ENCODE measurements at places on chromosomes 13 and 19. TPM values are rescaled to one million over a fixed set of nuclear protein-coding genes. Genes with fewer than 3 reads are reported as not detected.

Gene MUC16
- total RNA-seq = 0.05 TPM

DNA sequence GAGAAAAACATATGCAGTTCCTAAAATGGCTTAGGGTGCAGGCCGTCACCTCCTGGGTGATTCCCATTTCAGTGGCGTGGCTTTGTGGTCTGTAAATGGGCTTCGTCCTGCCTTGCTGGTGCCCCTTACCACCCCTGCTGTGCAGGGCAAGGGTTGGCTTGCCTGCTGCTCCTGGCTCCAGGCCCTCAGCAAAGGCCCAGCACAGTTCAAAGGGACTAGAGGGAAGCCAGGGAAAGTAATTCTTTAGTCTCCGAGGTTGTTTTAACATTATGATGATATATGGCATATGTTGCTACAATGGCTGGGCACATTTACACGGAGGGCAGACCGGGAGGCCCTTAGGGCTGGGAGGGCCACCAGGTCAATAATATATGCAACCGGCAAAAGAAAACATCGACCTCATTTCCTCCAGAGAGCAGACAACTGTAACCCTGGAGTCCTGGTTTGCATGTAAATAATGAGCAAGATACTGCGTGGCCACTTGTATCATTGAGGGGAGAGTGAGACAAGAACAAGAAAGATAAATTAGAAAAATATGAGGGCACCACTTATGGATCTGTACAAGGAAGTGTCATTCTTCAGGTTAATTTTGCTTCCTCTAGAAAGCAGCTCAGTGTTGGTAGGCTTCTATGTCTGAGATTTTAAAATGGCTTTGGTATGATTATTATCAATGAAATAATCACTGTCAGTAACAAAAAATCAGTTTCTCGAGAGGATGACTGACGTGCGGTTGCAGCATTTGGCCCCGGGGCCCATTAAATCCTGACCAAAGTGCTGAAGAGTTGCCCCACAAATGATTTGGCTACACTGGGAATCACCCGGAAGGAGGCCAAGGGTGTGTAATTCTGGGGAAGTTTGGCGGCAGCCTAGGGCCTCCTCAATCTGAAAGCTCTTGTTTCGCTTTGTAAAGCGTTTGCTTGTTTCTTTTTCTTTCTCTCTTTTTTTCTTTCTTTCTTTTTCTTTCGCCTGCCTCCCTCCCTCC is 32.8 kb upstream of the URI1 start:
- peak; percentile 10 for DNase-seq

DNA sequence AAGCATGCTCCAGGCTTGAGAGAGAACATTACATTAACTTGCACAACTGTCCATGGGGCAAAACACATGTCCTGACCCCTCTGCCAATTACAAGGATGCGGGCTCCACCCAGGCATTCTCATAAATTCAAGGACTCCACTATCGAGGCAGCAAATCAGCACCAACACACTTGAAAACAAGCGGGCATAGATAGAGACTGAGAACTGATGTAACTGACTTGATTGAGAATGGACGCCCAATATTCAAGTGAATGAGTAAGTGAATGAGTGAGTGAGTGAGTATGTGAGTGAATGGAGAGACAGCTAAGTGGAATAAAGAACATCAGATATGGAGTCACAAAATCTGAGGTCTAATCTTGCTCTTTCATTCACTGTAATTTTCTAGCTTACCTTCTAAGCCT is 75.0 kb upstream of the VSTM2B start:
- no peak for DNase-seq

Gene SIGLEC10
- total RNA-seq = not detected

- DNase-seq = no peak
Observed at GRCh38 chr13:73616861-73617260, 517.3 kb downstream of the KLF12 start.

Gene PGLYRP1
- total RNA-seq = not detected

Gene PALM3
- total RNA-seq = not detected

DNA sequence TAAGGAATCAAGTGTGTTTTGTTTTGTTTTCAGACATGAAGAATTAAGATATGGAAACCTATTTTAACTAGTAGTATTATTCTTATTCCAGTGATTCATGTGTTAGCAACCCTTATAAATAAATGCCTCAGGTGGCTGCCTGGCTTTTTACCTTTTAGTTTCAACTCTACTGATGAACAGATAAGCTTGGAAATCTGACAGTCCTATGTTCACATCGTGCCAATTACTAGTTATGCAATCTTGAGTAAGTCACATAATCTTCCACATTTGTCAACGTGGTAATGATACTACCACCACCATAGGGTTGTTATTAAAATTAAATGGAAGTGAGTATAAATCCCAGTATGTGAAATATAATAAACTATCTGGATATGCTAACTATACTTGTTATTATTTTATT is 64.3 kb downstream of the TBC1D4 start:
- peak; percentile 65 for DNase-seq

Gene MED29
- total RNA-seq = 31.7 TPM

GRCh38 chr19:49875857-49876421 is 1.2 kb downstream of the AKT1S1 start:
- no peak for DNase-seq

- no peak for DNase-seq
Observed at GRCh38 chr19:5342573-5343201, 2.1 kb upstream of the PTPRS start.

Gene NCAN
- not detected for total RNA-seq

- no peak for DNase-seq
Observed at GRCh38 chr19:13301627-13302334, 151.6 kb downstream of the IER2 start.

- no peak for DNase-seq
Observed at GRCh38 chr19:7191946-7192691, 102.1 kb downstream of the INSR start.

Gene SIAH3
- not detected for total RNA-seq

GRCh38 chr13:44685641-44686040 is 109.5 kb upstream of the TSC22D1 start:
- no peak for DNase-seq

GRCh38 chr13:94087100-94087499 is 392.4 kb downstream of the DCT start:
- peak; percentile 4 for DNase-seq

DNA sequence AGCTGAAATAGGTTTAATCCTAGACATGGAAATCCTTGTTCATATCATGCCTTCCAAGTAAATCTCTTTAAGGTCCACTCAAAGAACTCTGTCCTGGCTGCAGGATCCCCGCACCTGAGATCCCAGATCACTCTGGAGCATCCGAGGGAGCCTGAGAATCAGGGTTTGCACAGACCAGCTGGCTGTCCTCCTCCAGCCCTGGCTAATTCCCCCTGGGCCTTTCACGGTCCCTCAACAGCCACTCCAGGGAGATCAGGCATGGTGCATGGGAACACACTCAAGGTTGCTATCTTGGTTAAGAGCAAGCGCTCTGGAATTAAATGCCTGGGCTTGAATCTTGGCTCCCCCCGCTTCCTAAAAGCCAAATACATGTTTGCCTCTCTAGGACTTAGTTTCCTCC is 130.8 kb downstream of the IRS2 start:
- DNase-seq = no peak

Gene PSG2
- total RNA-seq = not detected

DNA sequence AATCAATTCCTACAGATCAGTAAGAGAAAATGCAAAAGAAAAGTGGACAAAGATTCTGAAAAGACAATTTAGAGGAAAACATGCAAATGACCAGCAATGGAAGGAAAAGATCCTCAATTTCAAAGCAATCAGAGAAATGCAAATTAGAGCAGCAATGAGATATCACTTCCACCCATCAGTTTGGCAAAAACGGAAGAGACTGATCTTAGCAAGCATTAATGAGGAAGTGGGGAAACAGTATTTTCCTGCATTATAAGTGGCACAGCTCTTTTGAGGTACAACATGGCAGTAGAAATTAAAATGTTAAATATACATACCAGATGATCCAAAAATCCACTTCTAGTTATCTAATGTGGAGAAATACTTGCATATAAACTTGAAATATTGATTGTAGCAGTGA is 69.1 kb upstream of the SLC7A1 start:
- DNase-seq = no peak

DNA sequence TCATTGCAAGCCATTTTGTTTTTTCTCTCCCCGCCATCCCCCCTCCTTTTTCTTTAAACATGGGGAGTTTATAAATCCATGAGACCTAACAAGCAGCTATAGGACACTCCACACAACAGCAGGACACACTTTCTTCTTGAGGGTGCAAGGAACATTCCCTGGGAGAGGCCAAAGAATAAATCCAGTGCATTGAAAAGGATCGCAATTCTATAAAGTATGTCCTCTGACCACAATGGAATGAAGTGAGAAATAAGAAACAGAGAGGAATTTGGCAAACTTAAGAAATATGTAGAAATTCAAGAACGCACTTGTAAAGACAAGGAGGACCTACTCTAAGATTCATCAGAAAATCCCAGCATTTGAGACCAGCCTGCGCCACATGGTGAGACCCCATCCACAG is 11.9 kb downstream of the KLF2 start:
- DNase-seq = no peak

Gene ZNF525
- total RNA-seq = 9.5 TPM

DNA sequence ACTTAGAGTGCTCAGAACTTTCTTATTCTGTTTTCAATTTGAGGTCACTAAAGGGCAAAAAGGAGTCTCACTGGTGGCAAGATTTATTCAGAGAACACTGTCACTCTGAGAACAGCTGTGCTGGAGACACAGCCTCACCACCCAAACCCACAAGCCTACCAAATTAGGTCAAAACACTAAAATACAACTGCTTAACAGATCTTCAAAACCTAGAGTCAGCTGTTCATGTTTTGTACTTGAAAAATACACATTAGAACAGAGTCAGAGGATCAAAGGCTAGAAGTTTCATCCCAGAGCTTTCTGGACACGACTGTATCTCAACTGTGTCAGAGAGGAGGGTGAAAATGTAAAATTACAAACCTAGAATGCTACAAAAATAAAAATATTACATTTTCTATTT is 89.3 kb downstream of the MIPEP start:
- no peak for DNase-seq

Gene ZNF98
- not detected for total RNA-seq

Gene ZSCAN1
- not detected for total RNA-seq

Gene GJB6
- total RNA-seq = not detected

- DNase-seq = peak; percentile 90
Observed at GRCh38 chr19:1261798-1262622, 7.1 kb upstream of the CIRBP start.

Gene TSSK6
- 6.6 TPM for total RNA-seq

DNA sequence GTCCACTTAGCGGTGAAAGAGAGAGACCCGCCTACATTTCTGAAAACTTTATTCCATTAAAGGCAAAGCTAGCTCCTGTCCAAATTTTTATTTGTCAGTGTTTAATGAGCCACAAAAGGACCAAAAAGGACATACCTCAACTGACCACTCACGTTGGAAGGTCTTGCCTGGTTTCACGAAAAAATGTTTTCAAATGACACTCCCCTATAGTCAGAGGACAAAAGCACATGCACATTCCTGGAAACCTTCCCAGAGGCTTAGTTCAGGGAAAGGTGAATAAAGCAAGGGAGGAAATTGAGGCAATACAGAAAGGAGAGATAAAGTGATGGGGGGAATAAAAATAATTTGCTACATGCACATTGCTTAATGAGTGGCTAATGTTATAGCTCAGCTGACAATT is 55.6 kb downstream of the DOCK9 start:
- DNase-seq = no peak

Gene ERCC2
- total RNA-seq = 27.8 TPM

Gene RB1
- 40.7 TPM for total RNA-seq

DNA sequence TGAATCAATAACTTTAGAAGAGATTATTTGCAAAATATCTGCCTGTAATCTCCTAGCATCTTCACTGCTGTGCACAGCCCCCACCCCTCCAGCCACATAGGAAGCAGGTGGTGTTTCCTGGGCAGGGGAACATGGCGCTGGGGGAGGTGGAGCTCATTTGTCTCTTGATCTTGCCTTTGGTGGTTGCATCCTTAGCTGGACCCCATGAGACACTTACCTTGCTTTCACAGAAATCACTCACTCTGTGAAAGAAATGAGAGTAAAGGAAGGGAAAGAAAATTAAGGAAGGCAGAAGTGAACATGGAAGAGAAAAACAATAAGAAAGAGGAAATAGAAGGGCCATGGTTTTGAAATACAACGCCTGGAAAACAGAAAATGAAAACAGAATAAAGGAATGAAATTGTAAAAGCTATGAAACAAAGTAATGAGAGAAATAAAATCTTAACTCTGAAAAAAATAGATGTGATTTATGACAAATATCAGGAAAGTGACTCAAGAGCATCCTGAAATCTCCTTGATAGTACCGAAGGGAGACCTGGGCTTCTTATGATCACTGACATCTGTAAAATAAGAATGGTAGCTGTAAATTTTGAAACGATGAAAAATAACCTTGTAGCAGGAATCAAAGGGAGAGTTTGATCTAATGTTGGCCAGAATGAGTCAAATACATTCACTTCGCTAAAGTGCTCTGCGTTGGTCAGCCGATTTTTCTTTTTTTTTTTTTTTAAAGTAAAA is 17.2 kb upstream of the RNASEH2B start:
- DNase-seq = no peak

DNA sequence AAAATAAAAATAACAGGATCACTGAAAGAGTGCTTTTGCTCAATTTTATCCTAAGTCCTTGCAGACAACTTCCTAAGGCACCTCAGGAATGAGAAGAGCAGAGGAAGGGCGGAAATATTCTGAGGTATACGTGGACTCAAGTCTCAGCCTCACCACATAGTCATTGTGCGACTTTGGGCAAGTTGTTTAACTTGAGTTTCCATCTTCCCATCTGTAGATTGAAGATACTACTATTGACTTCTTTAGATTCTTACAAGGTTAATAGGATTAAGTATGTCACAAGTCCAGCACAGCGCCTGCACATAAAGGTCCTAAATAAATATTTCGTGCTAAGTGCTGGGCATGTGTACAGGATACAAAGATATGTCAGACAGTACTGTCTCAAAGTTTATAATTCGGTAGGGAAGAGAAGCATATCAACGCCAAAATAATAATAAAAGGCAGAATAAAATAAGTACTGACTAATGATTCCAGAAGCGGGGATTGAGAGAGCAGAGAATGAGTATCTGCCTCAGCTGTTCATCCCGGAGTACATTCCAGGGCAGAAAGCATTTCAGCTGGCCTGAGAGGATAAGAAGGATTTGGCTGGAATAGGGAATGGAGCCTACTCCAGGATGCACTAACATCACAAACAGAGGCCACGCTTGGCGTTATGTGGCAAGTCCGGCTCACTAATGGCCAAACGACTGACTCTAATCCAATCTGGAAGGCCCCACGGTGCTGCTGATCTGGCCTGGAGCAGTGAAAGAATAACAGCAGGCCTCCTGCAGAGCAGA is 139.7 kb downstream of the FLT1 start:
- DNase-seq = no peak

Gene GPR32
- not detected for total RNA-seq

Gene PROZ
- total RNA-seq = not detected

GRCh38 chr19:15550273-15550672 is 41.9 kb downstream of the CYP4F22 start:
- no peak for DNase-seq

All from MCF 10A (cell line).